NCI-H748 treated with DMSO at 0.1 percent for 48 hours (cell line): ENCODE measurements at places on chromosomes 7 and 10.

- DNase-seq = no peak
These were observed 19.6 kb upstream of the INPP5A start for GRCh38 chr10:132517951-132518521.

DNA sequence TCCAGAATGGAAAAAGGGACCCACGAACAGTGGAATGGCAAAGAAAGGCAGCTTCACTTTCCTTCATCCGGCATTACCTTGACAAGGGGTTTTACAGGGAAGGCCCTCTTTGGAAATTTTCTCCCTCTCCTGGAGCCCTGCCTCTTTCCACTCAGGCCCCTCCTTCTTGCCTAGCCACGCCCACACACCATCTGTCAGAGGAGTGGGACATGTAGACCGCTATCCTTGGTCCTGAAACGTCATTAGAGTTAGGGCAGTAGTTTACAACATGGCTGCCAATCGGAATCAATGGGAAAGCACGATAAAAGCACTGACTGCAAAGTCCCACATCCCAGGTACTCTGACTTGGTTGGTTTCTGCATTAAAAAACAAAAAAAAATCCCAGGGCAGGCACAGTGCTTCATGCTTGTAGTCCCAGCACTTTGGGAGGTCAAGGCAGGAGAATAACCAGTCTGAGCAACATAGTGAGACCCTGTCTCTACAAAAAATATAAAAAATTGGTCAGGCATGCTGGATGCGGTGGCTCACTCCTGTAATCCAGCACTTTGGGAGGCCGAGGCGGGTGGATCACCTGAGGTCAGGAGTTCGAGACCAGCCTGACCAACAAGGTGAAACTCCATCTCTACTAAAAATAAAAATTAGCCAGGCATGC is 96.4 kb downstream of the MARCHF5 start:
- DNase-seq = no peak

- DNase-seq = no peak
These were observed 264.0 kb upstream of the PRKCQ start for GRCh38 chr10:6843894-6844650.

- DNase-seq = no peak
These were observed 311.7 kb downstream of the GATA3 start for GRCh38 chr10:8365935-8366911.

DNA sequence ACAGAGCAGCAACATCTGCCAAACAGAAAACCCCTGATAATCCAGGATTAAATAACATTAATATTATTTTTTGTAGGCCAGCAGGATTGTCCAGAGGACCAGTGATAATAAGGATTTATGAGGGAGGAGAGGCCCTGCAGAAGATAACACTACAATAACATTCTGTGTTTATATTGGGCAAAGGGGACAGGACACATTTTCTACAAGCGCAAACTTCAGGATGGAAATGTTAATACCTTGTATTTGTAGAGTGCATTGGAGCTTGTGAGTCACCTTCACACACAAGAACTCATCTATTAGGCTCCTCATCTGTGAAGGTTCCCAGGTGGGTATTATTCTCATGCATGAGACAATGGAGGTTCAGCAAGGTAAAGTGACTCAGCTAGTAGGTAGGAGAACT is 51.0 kb downstream of the BAMBI start:
- DNase-seq = no peak

- no peak for DNase-seq
These were observed 121.2 kb upstream of the AFAP1L2 start for GRCh38 chr10:114525368-114525949.

DNA sequence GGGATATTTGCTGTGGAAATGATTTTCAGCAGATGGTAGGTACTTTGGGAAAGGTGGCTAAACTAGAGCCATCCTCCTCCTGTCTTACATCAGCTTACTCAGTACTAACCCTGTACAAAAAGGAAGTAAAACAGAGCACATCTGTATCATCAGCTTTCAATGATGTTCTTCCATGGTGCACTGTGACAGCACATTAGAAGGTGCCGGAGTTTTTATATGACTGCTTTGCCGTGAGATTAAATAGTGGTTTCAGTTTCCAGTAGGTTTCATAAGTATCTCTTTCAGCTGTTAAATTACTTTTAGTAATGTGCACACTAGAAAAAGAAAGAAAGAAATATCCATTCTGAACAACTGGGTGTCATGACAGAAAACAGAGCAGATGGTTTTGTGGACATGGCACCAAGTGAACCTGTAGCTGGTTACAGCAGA is 86.5 kb downstream of the ARID5B start:
- DNase-seq = no peak

GRCh38 chr10:89147256-89147655 is 59.9 kb downstream of the CH25H start:
- no peak for DNase-seq
